ENCODE measurements at places on chromosomes 6 and 20. TPM values are rescaled to one million over a fixed set of nuclear protein-coding genes. Genes with fewer than 3 reads are reported as not detected.

The DIDO1 gene
- total RNA-seq = 37.9 TPM

The ARMC2 gene
- 1.1 TPM for total RNA-seq

The C6orf58 gene
- total RNA-seq = not detected

The WASF1 gene
- 11.2 TPM for total RNA-seq

The TSBP1 gene
- not detected for total RNA-seq

The CLIC5 gene
- total RNA-seq = 3.5 TPM

GRCh38 chr20:62123450-62124118, 1.3 kb downstream of the LSM14B start:
- no peak for DNase-seq

- no peak for DNase-seq
Measured at GRCh38 chr6:15336900-15337560, 91.2 kb downstream of the JARID2 start.

GRCh38 chr6:22627644-22628043, 58.3 kb downstream of the HDGFL1 start:
- DNase-seq = no peak

DNA sequence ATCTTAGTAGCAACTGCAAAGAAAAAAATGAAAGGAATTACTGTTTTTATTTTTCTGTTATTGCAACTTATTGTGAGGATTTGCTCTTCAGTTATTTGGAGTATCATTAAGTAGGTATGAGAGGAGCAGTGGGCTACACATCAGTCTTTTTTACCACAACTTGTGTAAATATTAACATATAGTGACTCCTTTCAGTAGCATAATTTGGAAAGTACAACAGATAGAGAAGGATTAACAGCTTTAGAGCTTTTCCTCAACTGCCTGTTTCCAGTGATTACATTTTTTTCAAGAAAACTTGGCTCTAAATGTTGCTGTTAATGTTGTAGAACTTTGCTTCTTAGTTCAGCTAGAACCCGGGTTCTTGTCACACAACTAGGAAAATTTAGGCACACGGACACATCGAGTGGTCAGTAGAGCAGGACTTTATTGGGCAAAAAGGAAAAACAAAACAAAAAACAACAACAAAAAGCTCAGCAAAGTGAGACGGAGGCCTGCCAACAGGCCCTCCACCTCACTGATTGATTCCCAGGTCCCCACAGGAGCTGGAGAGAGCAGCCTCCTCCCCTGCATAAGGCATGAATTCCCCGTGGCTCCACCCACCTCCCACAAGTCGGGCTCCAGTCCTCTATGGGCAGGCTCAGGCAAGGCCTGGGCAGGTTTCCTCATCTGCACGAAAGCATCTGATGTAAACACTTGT, 75.1 kb downstream of the ADGRG6 start:
- DNase-seq = no peak

GRCh38 chr6:23620911-23621401, 505.1 kb upstream of the NRSN1 start:
- DNase-seq = peak; percentile 2

GRCh38 chr6:27575594-27576361, 102.9 kb upstream of the ZNF184 start:
- no peak for DNase-seq

DNA sequence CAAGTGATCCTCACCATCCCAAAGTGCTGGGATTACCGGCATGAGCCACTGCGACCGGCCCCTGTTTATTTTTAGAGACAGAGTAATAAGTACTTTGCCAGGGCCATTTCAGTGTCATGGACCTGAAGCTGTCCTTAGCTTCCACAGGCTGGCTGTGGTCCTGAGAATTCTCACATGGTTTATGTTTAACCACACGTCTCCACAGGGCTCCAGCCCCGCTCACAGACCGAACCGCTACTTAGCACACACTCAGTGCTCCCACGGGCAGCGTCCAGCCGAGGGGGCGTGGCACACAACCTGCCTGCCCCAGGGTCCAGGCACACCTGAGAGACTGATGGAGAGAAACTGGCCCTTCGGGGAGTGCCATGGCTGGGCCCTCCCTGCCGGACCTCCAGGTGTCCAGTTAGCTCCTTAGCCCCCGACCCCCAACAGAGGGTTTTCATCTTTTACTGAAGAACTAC, 11.7 kb downstream of the ACSS1 start:
- DNase-seq = no peak

GRCh38 chr20:38715646-38716045, 8.6 kb upstream of the SLC32A1 start:
- DNase-seq = no peak

DNA sequence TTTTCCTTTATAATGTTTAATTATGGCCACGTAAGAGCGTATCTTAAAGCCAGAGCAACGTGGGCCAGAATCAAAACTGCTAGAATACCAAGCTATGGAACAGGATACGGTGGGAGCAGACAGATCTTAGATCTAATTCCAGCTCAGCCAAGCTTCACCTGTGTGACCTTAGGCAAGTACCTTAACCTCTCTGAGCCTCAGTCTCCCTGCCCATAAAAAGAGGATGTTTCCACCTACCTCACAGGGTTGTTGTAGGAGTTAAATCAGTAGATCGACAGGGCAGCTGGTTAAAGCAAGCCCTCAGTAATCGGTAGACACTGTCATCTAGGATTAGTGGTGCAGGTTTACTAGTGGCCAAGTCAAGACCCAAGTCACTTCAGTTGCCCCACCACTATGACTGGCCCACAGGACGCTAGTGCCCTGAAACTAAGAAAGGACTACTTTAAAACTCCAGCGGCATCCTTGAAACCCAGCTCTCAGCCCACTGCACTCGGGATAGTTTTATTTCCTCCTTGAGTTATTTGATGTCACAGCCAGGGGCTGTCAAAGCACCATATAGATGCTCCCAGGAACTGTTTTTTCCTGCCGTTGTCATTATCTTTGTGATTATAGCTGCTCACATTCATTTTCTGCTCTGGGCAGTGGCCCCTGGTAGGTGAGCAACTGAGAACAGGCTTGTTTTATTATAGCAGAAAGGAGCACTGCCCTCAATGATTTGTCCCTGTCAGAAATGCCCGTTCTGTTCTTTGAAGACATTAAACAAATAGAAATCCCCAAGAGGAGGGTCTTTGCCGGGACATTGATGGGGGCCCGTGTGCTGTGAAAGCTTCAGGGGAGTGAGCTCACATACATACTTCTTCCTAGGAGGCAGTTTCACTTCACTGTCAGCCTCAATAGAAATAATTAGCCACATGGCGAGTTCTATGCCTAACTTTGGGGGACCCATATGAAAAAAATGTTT, 63.1 kb downstream of the ISM1 start:
- DNase-seq = no peak

- no peak for DNase-seq
Measured at GRCh38 chr20:46060301-46060881, 29.4 kb downstream of the NCOA5 start.

DNA sequence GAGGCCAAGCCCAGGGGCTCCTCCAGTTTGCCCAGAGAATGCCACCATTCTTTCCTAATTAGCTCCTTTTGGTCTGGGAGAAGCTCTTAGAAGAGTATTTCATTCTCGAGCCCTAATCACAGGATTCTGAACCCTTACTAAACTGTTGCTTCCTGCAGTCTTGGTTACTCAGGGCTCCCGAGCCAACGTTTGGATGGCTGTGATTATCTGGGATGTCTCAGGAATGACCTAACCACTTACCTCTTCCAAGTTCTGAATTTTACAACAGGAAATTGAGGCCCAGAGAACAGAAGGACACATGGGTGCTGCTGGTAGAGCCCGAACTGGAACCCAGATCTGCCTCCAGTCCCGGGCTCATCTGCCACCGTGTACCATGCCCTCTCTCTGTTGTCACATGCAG, 22.2 kb upstream of the PNPLA1 start:
- no peak for DNase-seq

GRCh38 chr20:5196149-5196548, 69.3 kb downstream of the CDS2 start:
- DNase-seq = no peak

DNA sequence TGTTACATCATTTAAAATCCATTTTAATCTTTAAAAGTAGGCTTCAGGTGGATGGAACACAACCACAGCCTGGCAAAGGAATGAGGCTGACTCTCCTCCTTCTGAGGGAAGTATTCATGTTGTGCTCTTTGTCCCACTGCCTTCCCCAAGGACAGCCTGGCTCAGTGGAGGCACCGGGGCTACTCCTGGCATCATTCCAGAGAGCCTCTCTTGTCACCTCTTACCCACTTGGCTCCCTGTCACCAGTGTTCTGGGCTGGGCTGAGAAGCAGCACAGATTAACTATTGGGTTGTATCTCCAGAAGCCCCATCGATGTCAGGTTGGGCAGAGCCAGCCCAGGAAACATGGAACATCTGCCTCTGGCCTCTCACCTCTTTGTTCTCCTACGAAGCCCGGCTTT, 10.7 kb upstream of the TP53INP2 start:
- DNase-seq = no peak

- peak; percentile 19 for DNase-seq
Measured at GRCh38 chr20:37276494-37277252, 12.8 kb upstream of the MANBAL start.

DNA sequence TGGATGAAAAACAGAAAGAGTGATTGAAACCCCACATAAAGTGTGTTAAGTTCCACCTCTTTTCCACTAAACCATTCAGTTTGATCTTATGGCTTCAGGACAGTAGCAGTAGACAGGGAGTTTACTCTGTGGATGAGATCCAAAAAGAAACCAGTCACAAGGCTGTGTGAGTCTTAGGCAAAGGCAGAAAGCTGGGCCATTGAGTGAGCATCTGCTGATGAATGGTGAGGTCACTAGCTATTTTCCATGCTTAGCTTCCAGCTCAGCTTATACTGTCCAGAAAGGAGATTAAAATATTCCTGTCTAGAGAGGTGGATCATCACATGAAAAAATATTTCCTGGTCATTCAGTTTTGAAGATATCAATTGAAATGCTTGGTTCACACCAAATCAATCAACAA, 1643.9 kb downstream of the HACE1 start:
- no peak for DNase-seq

GRCh38 chr20:46674253-46675083, 14.8 kb downstream of the TP53RK start:
- no peak for DNase-seq

DNA sequence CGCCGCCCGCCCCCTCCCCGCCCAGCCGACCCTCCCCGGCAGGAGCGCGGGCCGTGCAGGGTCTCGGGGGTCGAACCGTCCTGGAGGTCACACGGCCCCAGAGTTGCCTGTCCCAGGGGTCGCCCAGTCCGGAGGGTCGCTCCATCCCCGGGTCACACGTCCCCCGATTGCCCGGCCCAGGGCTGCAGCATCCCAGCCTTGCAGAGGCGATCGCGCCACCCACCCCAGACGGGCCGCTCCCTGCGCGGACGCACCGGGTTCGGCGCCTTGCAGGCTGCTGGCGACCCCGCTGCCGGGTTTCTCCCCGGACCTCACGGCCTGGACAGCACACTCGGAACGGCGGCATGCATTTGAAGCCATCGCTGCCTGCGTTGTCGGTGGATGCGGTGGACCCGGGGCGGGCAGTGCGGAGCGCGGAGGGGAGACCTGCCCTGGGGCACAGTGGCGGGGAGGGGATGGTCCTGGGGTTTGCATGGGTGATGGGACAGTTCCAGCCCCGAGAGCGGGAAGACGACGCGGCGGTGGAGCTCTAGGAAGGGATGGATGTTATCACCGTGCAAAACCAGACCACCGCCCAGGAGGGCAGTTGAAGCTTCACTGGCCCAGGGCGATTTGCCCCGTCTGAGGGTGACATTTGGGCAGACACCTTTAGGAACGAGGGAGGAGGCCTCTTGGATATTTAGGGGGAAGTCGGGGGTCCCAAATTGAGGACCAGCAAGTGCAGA, 22.7 kb upstream of the FRMD1 start:
- no peak for DNase-seq

DNA sequence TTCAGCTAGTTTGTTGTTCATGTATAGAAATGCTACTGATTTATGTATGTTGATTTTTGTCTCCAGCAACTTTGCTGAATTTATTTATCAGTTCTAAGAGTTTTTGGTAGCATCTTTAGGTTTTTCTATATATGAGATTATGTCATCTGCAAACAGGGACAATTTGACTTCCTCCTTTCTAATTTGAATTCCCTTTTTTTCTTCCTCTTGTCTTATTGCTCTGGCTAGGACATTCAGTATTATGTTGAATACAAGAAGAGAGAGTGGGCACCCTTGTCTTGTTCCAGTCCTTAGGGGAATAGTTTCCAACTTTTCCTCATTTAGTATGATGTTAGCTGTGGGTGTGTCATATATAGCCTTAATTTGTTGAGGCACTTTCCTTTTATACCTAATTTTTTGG, 58.2 kb downstream of the CDH26 start:
- DNase-seq = no peak

- DNase-seq = peak; percentile 66
Measured at GRCh38 chr6:15077006-15077405, 168.9 kb upstream of the JARID2 start.

GRCh38 chr6:121868206-121868605, 432.8 kb downstream of the GJA1 start:
- no peak for DNase-seq

DNA sequence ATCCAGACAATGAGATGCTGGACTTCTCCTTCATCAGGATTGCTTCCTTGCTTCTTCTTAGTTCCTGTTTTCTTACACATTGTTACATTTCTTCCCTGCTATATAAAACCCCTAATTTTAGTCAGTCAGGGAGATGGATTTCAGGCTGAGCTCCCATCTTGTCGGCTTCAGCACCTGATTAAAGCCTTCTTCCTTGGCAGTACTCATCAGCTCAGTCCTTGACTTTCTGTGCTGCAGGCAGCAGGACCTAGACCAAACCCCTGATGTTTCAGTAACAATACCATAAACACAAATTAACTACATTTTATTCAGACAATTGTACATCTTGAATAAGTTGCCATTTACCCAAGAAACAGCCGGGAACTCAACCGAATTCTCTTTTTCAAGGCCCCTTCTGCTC, 156.4 kb upstream of the RREB1 start:
- no peak for DNase-seq

- peak; percentile 98 for DNase-seq
Measured at GRCh38 chr6:87701676-87702588, at the start of gene AKIRIN2. TSS of gene AKIRIN2 (minus strand) at chr6:87702233. CDS start at chr6:87701684, 549 bp downstream.

GRCh38 chr6:138726066-138726756, 47.4 kb upstream of the CCDC28A start:
- DNase-seq = no peak

DNA sequence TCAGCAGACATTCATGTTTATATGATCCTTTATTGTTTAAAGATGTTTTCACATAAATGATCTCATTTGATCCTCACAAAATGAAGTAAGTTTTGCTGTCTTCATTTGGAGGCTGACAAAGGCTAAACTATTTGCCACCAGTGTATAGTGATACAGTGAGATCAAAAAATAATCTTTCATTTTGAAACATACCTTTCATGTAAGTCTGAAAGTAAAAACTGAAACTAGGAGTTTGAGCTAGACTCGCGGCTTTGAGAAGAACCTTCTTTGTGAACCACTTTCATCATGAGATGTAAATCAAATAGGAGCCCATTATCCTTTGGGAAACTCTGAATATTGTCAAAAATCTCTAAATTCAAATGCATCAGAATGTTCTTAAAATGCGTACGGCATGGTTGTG, 40.3 kb upstream of the SPTLC3 start:
- no peak for DNase-seq

- DNase-seq = no peak
Measured at GRCh38 chr6:52635049-52635577, 35.8 kb upstream of the TMEM14A start.
